ENCODE measurements at places on chromosomes 2 and 18.

DNA sequence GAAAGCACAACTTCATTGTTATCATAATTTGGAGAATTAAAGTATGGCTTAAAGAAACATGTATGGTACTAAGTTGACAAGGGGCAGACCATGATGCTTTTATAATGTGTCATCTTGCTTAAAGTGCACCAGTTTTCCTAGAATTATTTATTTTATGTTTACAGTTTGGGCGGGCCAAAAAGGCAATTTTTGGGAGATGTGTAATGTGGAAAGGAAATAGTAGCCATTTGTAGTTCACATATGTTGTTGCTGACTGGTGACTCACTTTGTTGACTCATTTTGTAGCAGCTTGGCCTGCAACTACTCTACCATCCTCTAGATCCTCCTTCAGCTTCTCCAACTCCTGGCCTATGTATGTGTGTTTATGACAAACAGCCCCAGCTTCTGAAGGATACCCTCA is 7.7 kb downstream of the ZSCAN30 start:
- no peak for DNase-seq

DNA sequence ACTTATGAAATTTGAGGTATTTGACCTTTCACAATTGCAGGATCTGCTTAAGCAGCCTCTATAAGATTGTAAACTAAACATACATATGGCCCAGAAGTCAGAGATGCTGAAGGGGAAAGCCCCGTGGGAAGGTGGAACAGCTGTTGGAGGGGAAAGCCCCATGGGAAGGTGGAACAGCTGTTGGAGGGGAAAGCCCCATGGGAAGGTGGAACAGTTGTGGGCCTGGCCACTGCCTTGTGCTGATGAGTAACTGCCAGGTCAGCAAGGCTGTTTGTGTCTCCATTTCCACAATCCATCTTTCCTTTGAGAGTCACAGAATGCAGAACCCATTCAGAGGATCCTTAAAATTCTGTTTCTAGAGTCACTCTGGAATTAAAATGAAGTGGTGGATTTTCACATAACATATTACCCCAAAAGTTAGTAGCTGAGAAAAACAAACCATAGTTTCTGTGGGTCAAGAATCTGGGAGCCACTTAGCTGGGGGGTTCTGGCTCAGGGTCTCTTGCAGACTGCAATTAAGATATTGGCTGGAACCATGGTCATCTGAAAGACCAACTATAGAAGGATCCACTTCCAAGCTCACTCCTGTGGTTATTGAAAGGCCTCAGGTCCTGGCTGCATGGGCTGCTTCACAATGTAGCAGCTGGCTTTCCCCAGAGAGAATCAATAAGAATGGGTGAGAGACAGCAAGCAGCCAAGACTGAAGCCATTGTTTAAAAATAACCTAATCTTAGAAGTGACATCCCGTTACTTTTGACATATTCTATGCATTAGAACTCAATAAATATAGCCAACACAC is 86.6 kb upstream of the CAVIN2 start:
- no peak for DNase-seq

DNA sequence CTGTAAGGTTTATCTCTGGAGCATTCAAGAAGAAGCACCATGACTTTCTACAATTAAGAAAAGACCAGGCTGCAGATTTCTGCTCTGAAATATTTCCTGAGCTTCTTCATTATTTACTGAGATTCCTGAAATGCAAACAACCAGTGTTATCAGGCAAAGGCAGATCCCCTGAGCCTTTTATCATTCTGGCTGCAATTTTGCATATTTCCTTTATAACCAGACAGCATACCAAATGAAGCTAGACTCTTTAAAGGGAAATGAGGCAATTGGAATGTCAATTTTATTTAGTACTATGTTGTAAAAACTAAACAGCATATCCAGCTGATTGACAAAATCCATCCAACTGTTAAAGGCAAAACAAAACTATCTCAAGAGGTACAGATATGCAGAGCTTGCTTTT is 372.5 kb downstream of the RIT2 start:
- DNase-seq = no peak

- DNase-seq = no peak
These were observed 4.2 kb downstream of the CHCHD5 start for GRCh38 chr2:112588611-112589045.

DNA sequence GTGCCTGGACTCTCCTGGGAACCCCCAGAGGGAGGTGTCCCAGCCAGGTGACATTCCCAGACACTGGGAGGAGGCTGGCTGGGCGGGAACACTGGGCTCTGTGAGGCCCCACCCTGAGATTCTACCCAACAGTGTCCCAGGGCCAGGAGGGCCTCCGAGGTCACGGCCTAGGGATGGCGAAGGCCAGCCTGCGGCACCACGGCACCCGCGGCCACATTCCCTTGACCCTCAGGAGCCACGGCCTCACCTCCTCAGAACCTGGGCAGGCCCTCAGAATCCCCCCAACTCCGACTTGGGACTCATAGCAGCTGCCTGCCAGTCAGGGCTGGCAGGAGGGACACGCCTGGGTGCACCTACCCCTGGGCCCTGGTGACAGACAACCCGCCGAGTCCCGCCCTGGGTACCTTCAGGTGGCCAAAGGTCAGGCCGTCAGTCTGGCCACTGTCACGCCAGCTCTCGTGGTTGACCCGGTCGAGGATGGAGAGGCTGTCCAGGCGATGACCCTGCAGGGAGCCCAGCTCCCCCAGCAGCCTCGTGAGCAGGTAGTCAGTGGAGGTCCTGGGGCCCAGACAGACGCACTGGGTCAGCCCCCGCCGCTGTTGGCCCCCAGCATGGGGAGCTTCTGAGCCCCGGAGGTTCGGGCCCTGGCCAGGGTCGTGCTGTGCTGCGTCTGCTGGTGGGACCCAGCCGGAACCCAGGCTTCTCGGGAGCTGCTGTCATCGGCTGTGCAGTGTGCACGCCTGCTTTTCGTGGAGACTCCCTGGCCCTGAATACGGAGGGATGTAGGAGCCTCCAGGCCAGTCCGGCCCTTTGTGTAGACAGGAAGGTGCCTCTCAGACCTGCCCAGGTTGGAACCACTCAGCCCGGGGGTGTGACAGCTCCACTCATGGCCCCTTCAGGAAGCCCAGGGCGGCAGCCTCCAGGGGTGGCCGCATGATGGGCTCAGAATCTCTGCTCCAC is 6.1 kb downstream of the MAB21L4 start:
- DNase-seq = no peak

DNA sequence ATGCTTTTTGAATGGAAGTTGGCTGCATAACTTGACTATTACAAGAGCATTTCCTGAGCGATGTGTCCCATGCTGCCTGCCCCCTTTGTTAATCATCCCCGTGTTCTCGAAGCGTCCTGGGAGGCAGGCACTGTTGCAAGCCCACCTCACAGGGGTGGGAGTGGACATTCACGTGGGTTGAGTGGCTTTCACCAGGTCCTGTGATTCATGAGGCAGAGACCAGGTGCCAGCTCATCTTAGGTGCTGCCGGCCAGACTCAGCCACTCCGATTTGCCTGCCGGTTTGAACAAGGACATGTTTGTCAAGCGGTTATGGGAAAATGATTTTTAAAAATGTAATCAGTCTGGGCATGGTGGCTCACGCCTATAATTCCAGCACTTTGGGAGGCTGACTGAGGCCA is 112.5 kb downstream of the ZNF532 start:
- no peak for DNase-seq

DNA sequence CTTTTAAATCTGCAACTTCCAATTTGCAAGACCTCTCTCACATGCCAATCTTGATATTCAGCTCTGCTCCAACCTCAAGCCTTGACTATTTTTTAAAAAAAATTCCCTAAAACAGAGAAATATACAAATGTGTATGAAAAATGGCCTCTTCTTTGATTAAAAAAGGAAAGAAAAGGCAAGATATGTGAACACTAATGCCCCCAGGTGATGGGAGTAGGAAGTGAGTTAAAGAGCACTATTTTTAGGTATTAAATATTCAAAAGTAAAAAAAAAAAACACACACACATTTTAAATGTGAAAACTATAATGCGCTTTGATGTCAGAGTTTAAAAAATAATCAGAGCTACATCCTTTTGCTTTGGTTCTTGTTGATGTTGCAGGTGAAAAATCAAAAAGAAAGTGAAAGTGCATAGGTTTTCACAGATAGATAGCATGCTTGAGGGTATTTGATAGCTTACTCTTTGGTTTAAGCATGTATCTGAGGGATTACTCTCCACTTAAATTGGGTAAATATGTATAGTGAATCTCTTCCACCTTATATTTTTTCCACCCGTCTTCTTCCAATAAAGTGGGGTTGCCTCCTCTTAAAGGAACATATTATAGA is 406.0 kb upstream of the POU3F3 start:
- DNase-seq = no peak

GRCh38 chr2:73142937-73143336 is 30.2 kb upstream of the RAB11FIP5 start:
- peak; percentile 24 for DNase-seq

- DNase-seq = no peak
These were observed 299.6 kb upstream of the FANCL start for GRCh38 chr2:58540681-58541080.

DNA sequence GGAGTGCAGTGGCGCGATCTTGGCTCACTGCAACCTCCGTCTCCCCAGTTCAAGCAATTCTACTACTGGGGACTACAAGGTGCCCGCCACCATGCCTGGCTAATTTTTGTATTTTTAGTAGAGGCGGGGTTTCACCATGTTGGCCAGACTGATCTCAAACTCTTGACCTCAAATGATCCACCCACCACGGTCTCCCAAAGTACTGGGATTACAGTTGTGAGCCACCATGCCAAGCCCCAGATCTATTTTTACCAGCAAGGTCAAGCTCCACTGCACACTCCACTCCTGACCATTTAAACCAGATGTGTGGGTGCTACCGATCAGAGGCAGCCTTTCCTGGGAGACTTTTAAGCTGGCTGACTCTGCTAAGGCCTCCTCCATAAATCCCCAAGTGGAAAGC is 67.5 kb upstream of the CD226 start:
- no peak for DNase-seq

- DNase-seq = no peak
These were observed 669.3 kb downstream of the NR4A2 start for GRCh38 chr2:155663265-155663664.
